ENCODE measurements at places on chromosomes 12 and 14. TPM values are rescaled to one million over a fixed set of nuclear protein-coding genes. Genes with fewer than 3 reads are reported as not detected.

DNA sequence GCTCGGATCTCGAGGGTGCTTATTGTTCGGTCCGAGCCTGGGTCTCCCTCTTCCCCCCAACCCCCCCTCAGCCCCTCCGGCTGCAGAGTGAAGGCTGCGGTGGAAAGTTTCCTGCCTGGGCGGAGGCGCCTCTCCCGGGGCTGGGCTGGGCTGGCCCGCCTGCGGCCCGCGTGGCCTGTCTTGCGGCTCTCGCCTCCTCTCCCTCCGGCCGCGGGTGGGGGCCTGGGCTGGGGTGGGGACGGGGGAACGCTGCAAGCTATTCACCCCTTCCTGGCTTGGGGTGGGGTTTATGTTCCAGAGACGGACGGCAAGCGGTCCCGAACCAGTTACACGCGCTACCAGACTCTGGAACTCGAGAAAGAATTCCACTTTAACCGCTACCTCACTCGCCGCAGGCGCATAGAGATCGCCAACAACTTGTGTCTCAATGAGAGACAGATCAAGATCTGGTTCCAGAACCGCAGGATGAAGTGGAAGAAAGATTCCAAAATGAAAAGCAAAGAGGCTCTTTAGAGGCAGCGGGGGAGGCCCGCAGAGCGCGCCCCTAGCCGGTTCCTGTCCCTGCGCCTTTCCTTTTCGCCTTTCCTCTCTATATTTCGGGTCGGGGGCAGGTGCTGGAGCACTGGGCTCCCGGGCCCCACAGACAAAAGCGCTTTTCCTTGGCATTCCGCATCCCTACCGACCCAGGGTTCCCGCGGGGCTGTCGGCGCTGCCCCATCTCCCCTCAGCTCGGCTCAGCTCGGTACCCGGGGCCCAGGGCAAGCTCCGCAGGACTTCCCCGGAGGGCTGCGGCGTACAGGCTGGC, 1.3 kb downstream of the HOXC5 start:
- no peak for DNase-seq
- peak overlapping the region; percentile 47 for H3K4me3 ChIP-seq
- H3K27ac ChIP-seq: no peak overlapping the region
- H3K27me3 ChIP-seq: no peaks in the 10 kb centered on the region
- H3K36me3 ChIP-seq: no peaks in the 10 kb centered on the region
- no peaks in the 10 kb centered on the region for H3K4me1 ChIP-seq

DNA sequence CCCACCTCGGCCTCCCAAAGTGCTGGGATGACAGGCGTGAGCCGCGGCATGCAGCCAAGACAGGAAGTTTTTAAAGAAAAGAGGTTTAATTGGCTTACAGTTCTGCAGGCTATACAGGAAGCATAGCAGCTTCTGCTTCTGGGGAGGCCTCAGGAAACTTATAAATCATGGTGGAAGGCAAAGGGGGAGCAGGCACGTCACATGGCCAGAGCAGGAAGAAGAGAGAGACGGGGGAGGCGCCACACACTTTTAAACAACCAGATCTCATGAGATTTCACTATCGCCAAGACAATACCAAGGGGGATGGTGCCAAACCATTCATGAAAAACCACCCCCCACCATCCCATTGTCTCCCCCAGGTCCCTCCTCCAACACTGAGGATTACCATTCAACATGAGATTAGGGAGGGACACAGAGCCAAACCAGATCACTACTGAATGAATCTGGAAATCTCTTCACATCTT, 14.1 kb downstream of the CCDC63 start:
- no peaks in the 10 kb centered on the region for H3K36me3 ChIP-seq
- H3K4me3 ChIP-seq: no peak overlapping the region
- DNase-seq: no peak
- no peaks in the 10 kb centered on the region for H3K4me1 ChIP-seq
- H3K27me3 ChIP-seq: no peaks in the 10 kb centered on the region

- no peaks in the 10 kb centered on the region for H3K27me3 ChIP-seq
- H3K4me1 ChIP-seq: no peaks in the 10 kb centered on the region
- DNase-seq: no peak
- no peaks in the 10 kb centered on the region for H3K36me3 ChIP-seq
- H3K27ac ChIP-seq: no peak overlapping the region
- no peak overlapping the region for H3K4me3 ChIP-seq
Measured at GRCh38 chr12:77720258-77720657, 110.4 kb upstream of the NAV3 start.

- no peaks in the 10 kb centered on the region for H3K4me1 ChIP-seq
- H3K27me3 ChIP-seq: no peaks in the 10 kb centered on the region
- no peak overlapping the region for H3K4me3 ChIP-seq
- no peaks in the 10 kb centered on the region for H3K36me3 ChIP-seq
- DNase-seq: no peak
Measured at GRCh38 chr14:95216008-95216407, 58.7 kb upstream of the DICER1 start.

GRCh38 chr12:19227880-19228210, 98.3 kb downstream of the PLEKHA5 start:
- DNase-seq: no peak
- no peak overlapping the region for H3K4me3 ChIP-seq
- no peaks in the 10 kb centered on the region for H3K27me3 ChIP-seq
- no peak overlapping the region for H3K27ac ChIP-seq
- no peaks in the 10 kb centered on the region for H3K36me3 ChIP-seq

GRCh38 chr12:118840399-118840798, 140.9 kb upstream of the SRRM4 start:
- no peak for DNase-seq
- no peak overlapping the region for H3K4me3 ChIP-seq
- H3K4me1 ChIP-seq: no peaks in the 10 kb centered on the region
- no peaks in the 10 kb centered on the region for H3K36me3 ChIP-seq

DNA sequence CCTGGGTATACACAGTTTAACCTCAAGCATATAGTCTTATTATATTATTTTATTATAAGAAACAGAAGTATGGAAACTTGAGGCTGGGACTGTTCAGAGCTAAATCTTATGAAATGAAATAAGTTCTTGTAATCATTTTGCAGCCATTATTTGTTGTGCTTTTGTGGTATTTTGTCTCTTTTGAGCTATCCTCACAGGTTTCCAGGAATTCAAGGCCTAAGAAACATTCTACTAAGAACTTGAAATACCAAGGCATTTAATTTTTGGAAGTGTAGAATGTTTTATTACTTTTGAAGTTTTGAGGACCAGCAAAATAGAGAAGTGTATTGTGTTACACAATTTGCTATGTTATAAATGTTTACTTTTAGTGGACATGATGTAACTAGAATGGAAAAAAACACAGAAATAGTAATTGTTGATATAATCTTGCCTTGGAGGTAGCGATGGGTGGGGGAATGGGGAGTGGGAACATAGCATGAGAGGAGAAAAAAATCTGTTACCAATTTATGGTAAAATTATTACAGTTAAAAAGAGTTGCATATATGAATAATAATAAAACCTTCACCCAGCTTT, 81.7 kb downstream of the CRADD start:
- no peak overlapping the region for H3K27ac ChIP-seq
- no peaks in the 10 kb centered on the region for H3K36me3 ChIP-seq
- no peaks in the 10 kb centered on the region for H3K4me1 ChIP-seq
- no peak for DNase-seq

GRCh38 chr12:57813111-57813970, 5.2 kb downstream of the AVIL start:
- no peaks in the 10 kb centered on the region for H3K27me3 ChIP-seq
- DNase-seq: no peak
- H3K36me3 ChIP-seq: peaks cover 27% of the 10 kb centered on the region
- no peak overlapping the region for H3K27ac ChIP-seq

DNA sequence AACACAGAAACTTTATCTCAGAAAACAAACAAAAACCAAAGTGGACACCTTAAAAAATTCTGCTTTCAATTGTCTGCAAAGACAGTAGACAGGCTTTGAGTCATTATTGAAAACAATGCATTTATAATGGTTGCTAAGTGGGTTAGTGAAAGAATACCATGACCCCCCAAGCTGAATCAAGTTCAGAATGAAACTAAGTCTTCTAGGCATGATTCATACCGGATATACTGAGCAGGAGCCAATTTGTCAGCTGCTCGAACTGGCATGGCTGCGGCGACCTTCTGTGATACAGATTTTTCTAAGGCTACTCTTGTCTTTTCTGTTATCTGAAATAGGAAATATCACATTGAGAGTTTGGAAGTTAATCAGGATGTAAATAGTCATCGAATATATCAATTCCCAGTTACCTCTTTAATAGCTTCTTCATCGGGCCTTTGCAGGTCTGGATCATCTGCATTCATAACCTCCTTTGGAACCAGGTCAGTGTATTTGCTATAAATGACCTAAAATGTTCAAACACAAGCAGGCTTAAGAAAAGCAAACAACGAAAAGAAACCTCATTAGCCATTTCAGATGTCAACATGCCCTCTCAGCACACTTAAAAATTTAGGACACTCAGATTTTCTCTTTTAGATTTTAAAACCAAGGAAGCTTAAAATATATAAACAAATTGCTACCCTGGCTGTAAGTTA, 22.3 kb downstream of the SNW1 start:
- no peak for DNase-seq
- peaks cover 4% of the 10 kb centered on the region for H3K4me1 ChIP-seq
- H3K36me3 ChIP-seq: peaks cover 79% of the 10 kb centered on the region
- H3K4me3 ChIP-seq: no peak overlapping the region
- H3K27me3 ChIP-seq: no peaks in the 10 kb centered on the region

The HOXC10 gene
- total RNA-seq: not detected

The CABP1 gene
- total RNA-seq: 0.32 TPM

The COL2A1 gene
- not detected for total RNA-seq

The CLEC1B gene
- not detected for total RNA-seq

The DUSP6 gene
- total RNA-seq: 370 TPM

Measured in ascending aorta (tissue), 2 donors.